Ascending aorta (tissue), 2 donors: ENCODE measurements at places on chromosomes 2 and 18. TPM values are rescaled to one million over a fixed set of nuclear protein-coding genes. Genes with fewer than 3 reads are reported as not detected.

DCDC2C gene
- total RNA-seq: 2.4 TPM

- no peaks in the 10 kb centered on the region for H3K27me3 ChIP-seq
- H3K36me3 ChIP-seq: peaks cover 8% of the 10 kb centered on the region
- H3K4me1 ChIP-seq: no peaks in the 10 kb centered on the region
Observed at GRCh38 chr18:74597034-74597661, 522 bp upstream of the ZNF407 start.

GRCh38 chr18:38747153-38747552 is 1181.6 kb upstream of the CELF4 start:
- H3K36me3 ChIP-seq: no peaks in the 10 kb centered on the region
- H3K27ac ChIP-seq: no peak overlapping the region
- no peak overlapping the region for H3K4me3 ChIP-seq
- no peaks in the 10 kb centered on the region for H3K4me1 ChIP-seq

DNA sequence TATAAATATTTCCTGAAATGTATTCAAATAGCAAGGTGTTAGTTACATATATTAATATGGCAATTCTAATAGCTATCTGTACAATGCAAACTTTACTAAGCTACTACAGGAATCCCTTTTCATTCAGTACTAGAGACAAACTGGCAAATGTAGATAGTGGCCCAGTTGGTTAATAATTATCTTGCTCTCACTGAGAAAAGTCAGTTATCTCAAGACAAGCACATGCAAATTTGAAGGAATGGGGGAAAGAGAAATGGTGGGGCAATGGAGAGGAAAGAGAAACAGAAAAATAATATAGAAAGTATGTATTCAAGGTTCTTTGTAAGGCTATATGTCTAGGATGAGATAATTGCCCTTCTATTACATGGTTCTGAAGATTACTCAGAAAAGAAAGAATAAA is 280.0 kb downstream of the FIGN start:
- no peak overlapping the region for H3K27ac ChIP-seq
- no peaks in the 10 kb centered on the region for H3K27me3 ChIP-seq
- H3K4me3 ChIP-seq: no peak overlapping the region
- no peaks in the 10 kb centered on the region for H3K36me3 ChIP-seq
- H3K4me1 ChIP-seq: no peaks in the 10 kb centered on the region

DNA sequence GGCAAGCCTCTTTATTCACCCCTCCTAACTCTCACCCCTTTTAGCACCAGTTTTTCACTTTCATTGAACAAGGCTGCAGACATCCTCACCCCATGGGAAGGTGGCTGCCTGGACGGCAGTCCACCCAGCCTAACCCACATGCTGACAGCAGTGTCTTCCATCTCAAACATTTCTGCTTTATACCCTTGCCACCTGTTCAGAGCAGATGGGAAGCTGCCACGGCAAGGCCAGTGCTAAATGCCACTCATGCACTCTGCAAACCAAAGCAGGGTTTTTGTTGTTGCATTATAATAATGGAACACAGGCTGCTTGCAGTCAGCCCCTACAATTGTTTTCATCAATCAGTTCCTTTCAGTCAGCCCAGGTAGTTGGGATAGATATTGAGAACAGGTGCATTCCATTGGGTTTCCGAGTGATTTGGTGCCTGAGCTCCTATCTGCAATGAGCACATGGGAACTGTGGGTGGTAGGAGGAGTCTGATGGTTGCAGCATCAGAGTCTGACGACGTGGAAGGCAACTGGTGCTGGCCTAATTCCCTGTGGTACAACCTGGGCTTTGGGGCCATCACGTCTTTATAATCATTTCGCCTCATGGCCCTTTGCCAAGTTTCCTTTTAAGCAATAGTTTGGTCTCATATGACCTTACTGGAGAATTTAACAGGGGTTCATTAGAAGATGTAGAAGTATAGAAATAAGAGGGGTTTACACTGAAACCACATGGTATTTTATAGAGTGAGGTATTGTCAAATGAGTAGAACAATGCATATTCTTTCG is 252.5 kb upstream of the SP5 start:
- no peaks in the 10 kb centered on the region for H3K4me1 ChIP-seq
- no peak for DNase-seq
- no peaks in the 10 kb centered on the region for H3K36me3 ChIP-seq

- no peak overlapping the region for H3K27ac ChIP-seq
- H3K4me1 ChIP-seq: no peaks in the 10 kb centered on the region
- no peak for DNase-seq
- H3K27me3 ChIP-seq: no peaks in the 10 kb centered on the region
Observed at GRCh38 chr2:455913-456312, 168.0 kb upstream of the ALKAL2 start.

HOXD10 gene
- total RNA-seq: not detected

- no peak overlapping the region for H3K27ac ChIP-seq
- H3K4me1 ChIP-seq: no peaks in the 10 kb centered on the region
- H3K36me3 ChIP-seq: no peaks in the 10 kb centered on the region
- DNase-seq: no peak
Observed at GRCh38 chr2:15957881-15958713, 17.7 kb downstream of the MYCN start.

- H3K36me3 ChIP-seq: no peaks in the 10 kb centered on the region
- DNase-seq: no peak
- H3K4me1 ChIP-seq: peaks cover 8% of the 10 kb centered on the region
- no peaks in the 10 kb centered on the region for H3K27me3 ChIP-seq
- no peak overlapping the region for H3K4me3 ChIP-seq
- H3K27ac ChIP-seq: no peak overlapping the region
Observed at GRCh38 chr18:23337599-23338444, 115.3 kb upstream of the RIOK3 start.

GRCh38 chr18:3256693-3257626 is 5.0 kb upstream of the MYL12B start:
- peaks cover 54% of the 10 kb centered on the region for H3K4me1 ChIP-seq
- no peak for DNase-seq
- no peaks in the 10 kb centered on the region for H3K27me3 ChIP-seq
- H3K4me3 ChIP-seq: peak overlapping the region; percentile 37
- H3K27ac ChIP-seq: peak overlapping the region; percentile 100
- H3K36me3 ChIP-seq: peaks cover 57% of the 10 kb centered on the region

DNA sequence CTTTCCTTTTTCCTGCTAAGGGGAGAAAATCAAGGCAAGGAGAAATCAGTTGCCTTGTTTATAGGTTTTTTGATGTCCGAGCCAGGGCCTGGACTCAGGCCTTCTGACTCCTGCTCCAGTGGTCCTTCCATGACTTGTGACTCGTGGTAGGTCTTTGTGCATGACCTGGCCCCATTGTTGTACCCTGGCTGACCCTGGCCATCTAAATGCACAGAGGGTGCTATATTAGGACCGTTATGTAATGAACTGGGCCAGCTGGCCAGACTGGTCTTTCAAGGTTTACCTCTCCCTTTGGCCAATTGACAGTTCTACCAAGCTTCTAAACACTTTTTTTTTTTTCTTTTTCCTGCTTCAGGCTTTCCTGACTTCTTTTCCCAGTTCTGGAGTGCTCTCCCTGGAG is 81.1 kb downstream of the SETBP1 start:
- no peak overlapping the region for H3K27ac ChIP-seq
- H3K36me3 ChIP-seq: no peaks in the 10 kb centered on the region
- no peak for DNase-seq
- H3K27me3 ChIP-seq: no peaks in the 10 kb centered on the region

GRCh38 chr2:216283038-216283900 is 89.0 kb downstream of the MARCHF4 start:
- H3K4me1 ChIP-seq: no peaks in the 10 kb centered on the region
- H3K27me3 ChIP-seq: no peaks in the 10 kb centered on the region
- H3K36me3 ChIP-seq: no peaks in the 10 kb centered on the region
- no peak for DNase-seq
- no peak overlapping the region for H3K27ac ChIP-seq

DNA sequence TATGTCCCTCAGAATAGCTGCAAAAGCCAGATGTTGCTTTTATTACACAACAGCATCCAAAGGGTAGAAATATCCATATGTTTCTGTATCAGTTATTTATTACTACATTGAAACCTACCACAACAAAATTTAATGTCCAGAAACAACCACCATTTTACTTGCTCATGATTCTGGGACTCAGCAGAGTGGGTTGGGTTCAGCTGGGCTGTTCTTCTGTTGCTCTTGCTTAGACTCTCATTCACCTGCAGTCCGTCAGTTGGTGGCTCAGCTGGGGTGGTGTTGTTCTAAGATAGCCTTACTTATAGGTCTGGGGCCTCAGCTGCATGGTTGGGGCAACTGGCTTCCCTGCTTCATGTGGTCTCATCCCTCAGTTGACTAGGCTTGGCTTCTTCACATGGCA is 21.7 kb downstream of the AQP4 start:
- no peaks in the 10 kb centered on the region for H3K4me1 ChIP-seq
- no peak overlapping the region for H3K27ac ChIP-seq
- H3K4me3 ChIP-seq: no peak overlapping the region
- no peak for DNase-seq

- H3K4me3 ChIP-seq: no peak overlapping the region
- peaks cover 4% of the 10 kb centered on the region for H3K4me1 ChIP-seq
- no peak for DNase-seq
- H3K27me3 ChIP-seq: no peaks in the 10 kb centered on the region
- no peak overlapping the region for H3K27ac ChIP-seq
- no peaks in the 10 kb centered on the region for H3K36me3 ChIP-seq
Observed at GRCh38 chr2:105404736-105405135, 5.9 kb upstream of the FHL2 start.

CRYGC gene
- not detected for total RNA-seq

GRCh38 chr2:128799284-128799552 is 480.6 kb upstream of the HS6ST1 start:
- DNase-seq: no peak
- H3K27me3 ChIP-seq: no peaks in the 10 kb centered on the region
- H3K4me1 ChIP-seq: no peaks in the 10 kb centered on the region
- no peaks in the 10 kb centered on the region for H3K36me3 ChIP-seq

MEP1B gene
- not detected for total RNA-seq

SGPP2 gene
- total RNA-seq: 0.21 TPM

- H3K27ac ChIP-seq: no peak overlapping the region
- no peaks in the 10 kb centered on the region for H3K4me1 ChIP-seq
- no peak for DNase-seq
- H3K36me3 ChIP-seq: no peaks in the 10 kb centered on the region
Observed at GRCh38 chr2:66794070-66794469, 359.1 kb downstream of the MEIS1 start.

CTAGE1 gene
- not detected for total RNA-seq

DNA sequence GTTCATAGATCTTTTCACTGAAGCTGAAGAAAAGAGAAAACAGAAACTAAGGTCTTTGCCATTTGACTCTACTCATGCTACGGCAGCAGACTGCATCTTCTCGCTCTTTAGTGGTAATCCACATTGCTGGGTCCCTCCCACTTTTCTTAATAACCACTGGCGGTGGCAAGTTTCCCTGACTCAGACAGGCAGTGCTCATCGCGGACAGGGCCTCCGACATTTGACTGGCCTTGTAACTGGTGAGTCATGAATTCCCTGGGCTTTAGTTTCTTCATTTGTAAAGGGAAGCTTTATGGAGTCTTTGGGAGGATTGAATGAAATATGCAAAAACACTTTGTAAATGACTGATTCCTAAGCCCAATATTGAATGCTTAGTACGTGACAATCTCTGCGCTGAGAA is 238.2 kb upstream of the RBBP8 start:
- H3K27me3 ChIP-seq: no peaks in the 10 kb centered on the region
- no peak overlapping the region for H3K27ac ChIP-seq
- peak; percentile 73 for DNase-seq
- H3K4me1 ChIP-seq: no peaks in the 10 kb centered on the region

FAM210A gene
- 2.1 TPM for total RNA-seq

- DNase-seq: no peak
- no peaks in the 10 kb centered on the region for H3K27me3 ChIP-seq
- no peaks in the 10 kb centered on the region for H3K36me3 ChIP-seq
- peak overlapping the region; percentile 91 for H3K27ac ChIP-seq
- H3K4me3 ChIP-seq: peak overlapping the region; percentile 77
Observed at GRCh38 chr2:32166115-32166574, 481 bp downstream of the SLC30A6 start.

DNA sequence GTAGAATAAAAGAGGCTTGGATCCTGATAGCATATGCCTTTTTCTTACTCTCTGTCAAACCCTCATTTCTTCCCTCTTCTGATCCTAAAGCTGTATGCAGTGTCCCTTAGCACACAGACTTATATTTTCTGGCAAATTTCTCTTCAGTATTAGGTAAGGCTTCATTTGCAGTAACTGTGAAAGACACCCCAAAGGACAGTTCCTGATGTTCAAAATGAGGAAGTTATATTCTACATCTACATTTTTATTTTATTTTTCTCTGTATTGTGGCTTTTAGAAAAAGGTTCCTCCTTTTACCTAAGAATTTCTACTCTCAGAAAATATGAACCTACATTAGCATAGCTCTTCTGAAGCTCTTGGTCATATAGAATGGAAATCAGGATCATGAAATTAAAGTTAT is 261.7 kb downstream of the PDE11A start:
- H3K27me3 ChIP-seq: no peaks in the 10 kb centered on the region
- no peak overlapping the region for H3K27ac ChIP-seq
- no peaks in the 10 kb centered on the region for H3K36me3 ChIP-seq
- no peak overlapping the region for H3K4me3 ChIP-seq
- H3K4me1 ChIP-seq: no peaks in the 10 kb centered on the region
- no peak for DNase-seq
